Kidney capillary endothelial cell (primary cell): ENCODE measurements at places on chromosomes 4 and X.

DNA sequence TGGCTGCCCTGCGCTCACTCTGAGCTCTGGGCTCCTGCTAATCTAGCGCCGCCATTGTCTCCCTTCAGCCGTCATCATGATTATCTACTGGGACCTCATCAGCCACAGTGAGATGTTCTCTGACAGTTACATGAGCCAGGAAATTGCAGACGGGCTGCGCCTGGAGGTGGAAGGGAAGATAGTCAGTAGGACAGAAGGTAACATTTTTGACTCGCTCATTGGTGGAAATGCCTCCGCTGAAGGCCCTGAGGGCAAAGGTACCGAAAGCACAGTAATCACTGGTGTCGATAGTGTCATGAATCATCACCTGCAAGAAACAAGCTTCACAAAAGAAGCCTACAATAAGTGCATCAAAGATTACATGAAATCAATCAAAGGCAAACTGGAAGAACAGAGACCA lies 21.8 kb upstream of the PIN4 start:
- DNase-seq = no peak

DNA sequence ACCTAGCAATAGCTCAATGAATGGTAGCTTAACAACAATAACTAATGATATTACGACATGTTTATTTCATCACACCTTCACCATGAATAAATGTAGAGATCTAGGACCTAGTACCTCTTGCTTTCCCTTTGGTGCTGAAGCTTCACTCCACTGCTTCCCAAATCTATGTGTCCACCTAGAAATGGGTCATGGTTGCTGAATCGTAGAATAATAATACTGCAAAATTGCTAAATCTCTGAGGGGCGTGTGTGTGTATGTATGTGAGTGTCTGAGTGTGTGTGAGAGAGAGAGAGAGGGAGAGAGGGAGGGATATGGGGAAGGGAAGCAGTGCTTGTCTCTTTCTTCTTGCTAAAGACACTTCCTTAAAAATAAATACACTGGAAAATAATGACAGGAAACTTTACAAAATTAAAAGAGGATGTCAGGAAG lies 109.3 kb upstream of the BMP2K start:
- DNase-seq = no peak

DNA sequence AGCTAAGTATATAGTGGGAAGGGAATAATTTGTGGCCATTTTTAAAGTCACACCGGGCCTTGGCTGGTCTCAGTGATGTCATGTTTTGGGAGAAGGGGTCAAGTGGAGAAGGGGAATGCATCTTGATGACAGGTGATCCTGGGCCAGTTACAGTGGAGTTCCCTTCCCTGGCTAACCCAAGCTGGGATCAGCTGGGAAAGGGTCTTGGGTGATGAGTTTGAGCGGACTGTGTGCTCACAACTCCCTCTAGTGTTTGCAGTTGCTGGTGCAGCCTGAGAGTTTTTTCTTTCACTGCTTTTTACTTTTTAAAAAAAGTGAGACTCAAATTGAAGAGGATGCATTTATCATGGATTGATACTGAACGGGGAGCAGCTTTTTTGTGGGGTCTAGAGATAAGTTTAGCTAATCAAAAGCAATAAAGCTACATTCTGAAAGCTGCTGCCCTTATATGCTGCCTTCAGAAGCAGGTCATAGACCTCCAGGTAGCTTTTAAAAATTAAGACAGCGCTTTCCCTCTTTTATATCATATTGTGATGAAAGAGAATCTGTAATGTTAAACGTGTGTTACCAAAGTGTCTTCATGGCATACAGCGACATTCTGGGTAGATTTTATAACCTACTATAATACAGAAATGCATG lies 164.7 kb downstream of the DCLK2 start:
- peak; percentile 45 for DNase-seq

DNA sequence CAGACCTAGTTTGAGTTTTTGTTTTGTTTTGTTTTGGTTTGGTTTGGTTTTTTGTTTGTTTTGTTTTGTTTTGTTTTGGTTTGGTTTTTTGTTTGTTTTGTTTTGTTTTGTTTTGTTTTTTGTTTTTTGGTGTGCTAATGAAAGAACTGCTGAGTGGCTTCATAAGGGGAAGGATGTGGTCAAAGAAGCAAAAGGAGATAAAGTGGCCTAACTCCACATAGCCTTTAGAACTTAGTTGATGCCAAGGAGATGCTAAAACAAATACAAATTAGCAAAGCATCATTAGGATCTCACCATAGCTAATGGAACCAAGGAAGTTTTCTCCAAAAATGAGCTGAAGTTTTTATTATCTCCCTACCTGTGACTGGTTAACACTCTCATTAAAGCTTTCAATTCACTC lies 44.6 kb upstream of the TMEM164 start:
- DNase-seq = no peak

GRCh38 chr4:80221161-80221560 lies 23.9 kb downstream of the PRDM8 start:
- no peak for DNase-seq

DNA sequence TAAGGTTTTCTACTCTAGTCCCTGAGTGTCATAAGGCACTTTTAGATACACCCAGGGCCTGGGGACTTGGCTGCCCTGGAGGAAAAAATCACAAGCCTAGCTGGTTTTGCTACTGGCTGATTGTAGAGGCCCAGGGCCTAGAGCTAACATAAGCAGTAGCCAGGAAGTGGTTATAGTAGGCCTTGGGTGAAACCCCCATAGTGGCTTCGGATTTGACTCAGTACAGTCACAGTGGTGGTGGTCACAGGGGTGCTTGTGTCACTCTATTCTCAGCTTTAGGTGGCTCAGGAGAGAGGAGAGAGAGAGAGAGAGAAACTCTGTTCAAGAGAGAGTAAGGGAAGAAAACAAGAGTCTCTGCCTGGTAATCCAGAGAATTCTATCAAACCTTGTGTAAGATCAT lies 194.5 kb upstream of the EDA2R start:
- DNase-seq = no peak

GRCh38 chrX:75623535-75623934 lies 100.7 kb upstream of the ZDHHC15 start:
- DNase-seq = no peak

DNA sequence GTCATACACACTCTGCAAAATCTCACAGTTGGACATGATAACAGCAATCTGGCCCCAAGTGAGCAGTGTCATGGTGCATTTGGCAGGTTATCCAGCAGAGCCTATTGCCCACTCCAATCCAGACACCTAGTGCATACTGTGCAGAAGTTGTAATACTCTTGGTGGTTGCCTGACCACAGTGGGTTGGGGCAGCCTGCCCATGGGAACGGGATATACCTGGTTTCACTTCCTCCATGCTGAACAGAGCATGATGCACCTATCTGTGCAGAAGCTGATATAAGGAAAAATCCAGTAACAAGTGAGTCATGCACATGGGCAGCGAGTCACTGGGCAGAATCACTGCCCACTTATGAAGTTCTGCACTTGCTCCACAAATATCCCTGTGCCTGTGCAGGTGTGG lies 105.3 kb upstream of the IGSF1 start:
- no peak for DNase-seq

- no peak for DNase-seq
Measured at GRCh38 chrX:21723814-21724213, 34.1 kb downstream of the SMPX start.

- DNase-seq = no peak
Measured at GRCh38 chr4:25095837-25096236, 64.4 kb downstream of the SEPSECS start.

DNA sequence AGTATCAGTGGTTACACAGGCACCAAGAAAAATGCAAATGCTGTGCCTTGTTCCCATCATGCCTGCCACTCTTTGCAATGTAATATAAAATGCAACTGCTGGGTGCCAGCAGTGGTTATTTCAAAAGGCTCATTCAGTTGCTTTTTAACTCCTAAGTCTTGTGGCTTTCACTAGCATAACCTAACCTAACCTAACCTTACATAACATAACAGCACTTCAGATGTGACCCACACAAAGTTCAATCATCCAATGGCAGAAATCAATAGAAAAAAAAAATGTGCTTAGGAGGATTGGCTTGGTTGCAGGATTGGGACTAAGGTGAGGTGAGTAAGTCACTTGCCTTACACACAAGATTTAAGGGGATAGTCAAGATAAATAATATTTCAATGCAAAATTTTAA lies 60.2 kb upstream of the VMA21 start:
- DNase-seq = no peak

- no peak for DNase-seq
Measured at GRCh38 chr4:57710053-57710452, 599.9 kb upstream of the IGFBP7 start.

- no peak for DNase-seq
Measured at GRCh38 chr4:176981551-176981950, 188.8 kb upstream of the VEGFC start.

- no peak for DNase-seq
Measured at GRCh38 chr4:1750381-1751154, 29.2 kb downstream of the TACC3 start.

GRCh38 chr4:1538941-1539772 lies 132.9 kb upstream of the NKX1-1 start:
- DNase-seq = no peak

DNA sequence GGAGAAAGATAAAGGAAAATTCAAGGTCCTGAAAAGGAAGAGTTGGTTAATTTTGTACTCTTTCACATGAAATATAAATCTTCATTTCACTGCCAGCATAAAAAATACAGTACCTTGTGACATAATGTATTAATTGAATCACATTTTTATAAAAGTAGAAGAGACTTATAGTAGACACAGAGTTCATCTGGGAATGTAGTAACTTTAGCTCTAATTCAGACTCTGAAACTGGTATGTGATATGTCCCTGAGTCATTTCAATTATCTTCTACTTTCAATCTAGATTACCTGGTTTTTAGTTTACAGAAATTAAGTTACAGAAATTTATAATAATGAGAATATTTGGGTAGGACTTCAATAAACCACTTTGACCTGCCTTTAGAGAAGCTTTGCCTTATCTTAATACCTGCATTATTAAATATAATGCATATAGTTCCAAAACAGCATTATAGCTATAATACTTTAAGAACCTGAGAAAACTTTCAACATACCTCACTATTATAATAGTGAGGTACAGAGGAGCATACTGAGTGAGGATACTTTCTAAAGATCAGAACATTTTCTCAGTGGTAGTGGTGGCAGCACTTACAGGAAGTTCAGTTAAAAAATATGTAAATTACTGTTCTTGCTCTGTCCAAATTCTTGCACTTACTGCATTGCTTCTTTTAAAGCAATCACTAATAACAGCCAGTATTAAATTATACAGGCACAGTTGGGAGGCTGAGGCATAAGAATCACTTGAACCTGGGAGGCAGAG lies 11.2 kb downstream of the NEK1 start:
- DNase-seq = no peak

DNA sequence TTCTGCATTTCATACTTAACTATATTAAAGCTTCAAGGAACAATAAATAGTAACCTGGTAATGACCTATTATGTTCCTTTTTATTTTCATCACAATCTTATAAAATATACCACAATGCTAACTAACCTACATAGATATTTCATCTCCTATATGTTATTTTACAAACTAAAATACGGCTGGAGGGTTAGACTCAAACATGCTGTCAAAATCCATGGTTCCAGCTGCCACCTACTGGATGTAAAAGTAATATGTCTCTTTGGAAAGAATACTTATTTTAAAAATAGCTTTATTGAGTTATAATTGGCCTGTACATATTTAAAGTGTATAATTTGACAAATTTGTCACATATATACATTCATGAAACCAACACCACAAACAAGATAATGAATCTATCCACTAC lies 15.0 kb downstream of the RGN start:
- peak; percentile 37 for DNase-seq

DNA sequence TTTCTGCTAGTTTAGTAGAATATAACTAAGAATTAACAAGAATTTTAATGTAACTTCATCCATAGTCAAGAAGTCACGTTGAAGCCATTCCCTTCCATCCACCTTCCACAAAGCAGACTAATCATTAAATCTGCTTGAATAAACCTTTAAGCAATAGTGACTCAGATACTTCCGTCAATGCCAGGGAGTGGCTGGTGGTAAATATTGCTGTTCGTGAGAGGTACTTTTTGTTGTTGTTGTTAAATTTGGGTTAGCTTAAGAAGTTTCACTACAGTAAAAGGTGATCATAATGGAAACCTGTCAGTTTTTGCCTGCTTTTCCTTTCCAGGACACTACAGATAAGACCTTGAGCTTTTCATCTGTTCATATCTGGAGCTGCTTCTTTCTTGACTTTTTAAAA lies 316.3 kb downstream of the TMA16 start:
- no peak for DNase-seq

DNA sequence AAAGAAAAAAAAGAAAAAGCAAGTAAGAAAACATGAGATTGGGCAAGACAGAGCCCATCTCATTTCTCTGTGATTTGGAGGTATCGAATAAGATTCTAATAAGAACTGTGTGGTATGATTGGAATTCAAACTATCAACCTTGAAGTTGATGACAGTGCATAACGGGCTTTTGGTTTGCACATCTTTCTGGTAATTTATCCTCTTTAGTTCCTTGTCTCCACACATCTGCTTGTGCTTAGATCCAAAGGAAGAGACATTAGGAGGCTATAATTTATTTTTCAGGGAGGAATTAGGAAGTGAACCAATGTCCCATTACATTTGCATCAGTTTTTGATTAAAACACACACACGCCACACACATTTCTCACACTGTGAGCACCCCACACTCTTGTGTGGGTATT lies 149.9 kb downstream of the ARSF start:
- DNase-seq = no peak

- no peak for DNase-seq
Measured at GRCh38 chrX:3268829-3269228, 77.6 kb downstream of the MXRA5 start.

- no peak for DNase-seq
Measured at GRCh38 chr4:123876671-123877101, 480.1 kb downstream of the SPRY1 start.

DNA sequence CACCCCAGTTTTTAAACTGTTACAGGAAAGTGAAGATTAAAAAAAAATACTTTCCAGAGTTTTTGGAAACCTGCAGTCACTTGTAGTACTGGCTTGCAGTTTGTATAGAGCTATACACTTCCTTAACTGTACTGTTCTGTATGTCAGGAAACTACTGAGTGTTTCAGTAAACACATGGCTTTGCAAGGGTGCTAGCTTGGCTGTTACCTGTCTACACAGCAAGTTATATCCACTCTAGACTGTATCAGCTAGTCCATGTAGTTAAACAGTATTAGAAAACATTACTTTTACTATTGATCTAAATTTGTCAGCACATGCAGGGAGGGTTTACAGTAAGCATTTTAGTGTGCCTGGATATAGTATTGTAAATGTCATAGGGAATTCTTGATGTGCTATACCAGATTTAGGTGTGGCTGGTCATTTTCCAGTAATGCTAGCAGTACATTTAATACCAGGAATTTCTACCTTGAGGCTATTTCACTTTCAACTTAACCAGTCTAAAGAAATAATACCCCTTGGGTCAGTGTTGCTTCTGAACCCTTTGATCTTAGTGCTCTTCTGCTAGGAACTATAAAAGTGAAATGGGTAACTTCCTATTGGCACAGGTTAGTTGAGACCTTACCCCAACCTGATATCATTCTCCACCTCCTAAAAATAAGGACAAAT lies 192.3 kb upstream of the ANKRD50 start:
- DNase-seq = no peak

- DNase-seq = no peak
Measured at GRCh38 chr4:152172146-152172545, 363.7 kb downstream of the FBXW7 start.
